ENCODE measurements at places on chromosomes 13 and 19.
A peak's percentile ranks its signal among the peaks of the same experiment; 100 is the strongest.

GRCh38 chr13:34108410-34108809, 290.5 kb downstream of the RFC3 start:
- DNase-seq, result peak; percentile 5

- DNase-seq, result no peak
These were observed 1.3 kb downstream of the SAFB start for GRCh38 chr19:5624018-5624663.

GRCh38 chr19:1837625-1838105, 10.6 kb downstream of the REXO1 start:
- no peak for DNase-seq

GRCh38 chr19:954672-955494, 29.0 kb downstream of the ARID3A start:
- no peak for DNase-seq

- peak; percentile 87 for DNase-seq
These were observed 76.2 kb upstream of the IRS2 start for GRCh38 chr13:109862627-109863026.

DNA sequence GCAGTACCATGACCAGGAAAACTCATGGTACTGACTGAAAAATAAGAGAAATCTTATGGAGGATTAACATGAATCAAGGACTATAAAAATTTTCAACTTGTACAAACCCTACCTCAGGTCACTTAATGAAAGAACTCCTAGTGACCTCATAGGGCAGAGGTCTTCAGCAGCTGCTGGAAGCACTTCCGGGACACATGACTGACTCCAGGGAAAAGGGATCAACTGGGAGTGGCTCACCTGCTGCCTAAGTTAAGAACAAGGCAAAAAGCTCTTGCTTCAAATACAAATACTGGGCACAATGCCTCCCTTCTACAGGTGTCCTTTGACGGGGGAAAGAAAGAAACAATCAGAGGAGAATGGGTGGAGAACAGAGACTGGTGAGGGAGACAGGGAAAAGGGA, 18.6 kb downstream of the DOCK9 start:
- peak; percentile 75 for DNase-seq

DNA sequence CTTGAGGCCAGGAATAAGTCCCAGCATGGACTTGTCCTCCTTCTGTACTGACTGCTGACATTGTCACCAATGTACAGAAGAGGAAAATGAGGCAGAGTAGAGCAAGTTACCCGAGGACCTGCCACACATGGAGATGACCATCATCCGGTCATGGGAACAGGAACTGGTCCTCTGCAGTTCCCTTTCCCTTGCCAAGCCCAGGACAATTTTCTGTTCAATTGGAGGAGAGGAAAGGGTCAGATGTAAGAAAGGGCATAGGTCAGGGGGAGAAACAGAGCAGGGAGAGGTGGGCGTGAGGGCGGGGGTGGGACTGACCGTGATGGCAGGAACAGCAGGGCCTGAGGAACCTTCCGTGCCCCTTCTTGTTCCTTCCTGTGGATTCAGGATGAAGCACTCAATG, 18.6 kb downstream of the PHLDB3 start:
- DNase-seq, result no peak

GRCh38 chr19:55275851-55276719, 3.8 kb downstream of the HSPBP1 start:
- no peak for DNase-seq

- no peak for DNase-seq
These were observed 39.5 kb upstream of the SMAD9 start for GRCh38 chr13:36959456-36960116.

DNA sequence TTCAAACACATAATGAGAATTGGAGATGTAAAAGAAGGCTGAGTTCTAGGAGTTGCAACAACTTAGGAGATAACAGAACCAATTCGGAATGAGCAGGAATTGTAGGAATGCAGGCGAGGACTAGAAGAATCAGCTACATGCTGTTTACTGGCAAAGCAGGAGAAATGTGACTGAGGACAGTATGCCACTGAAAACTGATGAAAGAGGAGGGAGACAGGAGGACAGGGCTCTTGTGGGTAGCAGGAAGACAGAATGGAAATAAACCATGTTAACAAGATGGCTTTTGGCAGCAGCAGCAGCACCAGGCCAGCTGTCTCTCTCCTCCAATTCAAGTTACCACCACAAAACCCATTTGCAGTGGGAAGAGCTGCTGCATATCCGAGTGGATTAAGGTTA, 91.0 kb upstream of the SLC15A1 start:
- DNase-seq, result no peak

DNA sequence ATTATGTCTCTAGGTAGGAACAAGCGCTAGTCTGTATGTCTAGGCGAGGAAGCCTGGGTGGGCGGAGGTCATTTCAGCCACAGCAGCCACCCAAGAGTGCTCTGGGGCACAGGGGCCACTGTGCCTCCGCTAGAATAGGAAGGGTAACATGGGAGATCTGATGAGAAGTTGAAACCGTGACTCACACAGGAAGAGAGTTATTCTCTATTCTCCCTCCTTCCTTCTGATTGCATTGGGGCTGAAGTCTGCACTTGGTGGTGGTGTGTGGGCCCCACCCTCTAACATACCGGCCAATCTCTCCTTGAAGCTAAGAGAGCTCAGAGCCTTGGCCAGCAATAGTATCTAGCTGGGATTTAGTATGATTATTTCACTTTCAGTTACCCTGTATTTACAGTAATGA, 20.3 kb upstream of the GGACT start:
- DNase-seq, result no peak

DNA sequence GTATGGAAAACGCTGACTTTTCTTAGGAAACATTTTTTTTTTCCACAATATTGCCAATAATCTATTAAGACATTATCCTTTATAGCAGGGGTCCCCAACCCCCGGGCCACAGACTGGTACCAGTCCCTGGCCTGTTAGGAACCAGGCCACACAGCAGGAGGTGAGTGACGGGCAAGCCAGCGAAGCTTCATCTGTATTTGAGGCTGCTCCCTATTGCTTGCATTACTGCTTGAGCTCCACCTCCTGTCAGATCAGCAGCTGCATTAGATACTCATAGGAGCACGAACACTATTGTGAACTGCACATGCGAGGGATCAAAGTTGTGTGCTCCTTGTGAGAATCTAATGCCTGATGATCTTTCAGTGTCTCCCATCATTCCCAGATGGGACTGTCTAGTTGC, 793.7 kb downstream of the SLITRK5 start:
- DNase-seq, result no peak

DNA sequence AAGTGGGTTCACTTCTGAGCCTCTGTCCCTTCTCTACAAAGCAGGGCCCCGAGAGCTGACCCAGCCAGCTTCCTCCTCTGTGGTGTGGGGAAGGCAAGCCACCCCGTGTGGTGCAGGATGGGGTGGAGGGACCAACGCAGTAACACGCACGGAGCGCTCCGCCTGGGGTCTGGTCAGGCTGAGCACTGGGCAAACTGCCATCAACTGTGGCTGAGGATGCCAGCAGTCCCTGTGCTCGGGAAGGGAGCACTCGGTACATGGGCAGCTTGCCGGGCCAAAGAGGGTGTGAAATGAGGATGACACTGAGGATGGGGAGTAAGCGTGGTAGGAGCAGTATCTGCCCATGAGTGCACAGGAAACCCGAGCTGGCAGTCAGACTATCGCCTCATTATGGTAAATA, 7.6 kb upstream of the GMIP start:
- DNase-seq, result no peak

DNA sequence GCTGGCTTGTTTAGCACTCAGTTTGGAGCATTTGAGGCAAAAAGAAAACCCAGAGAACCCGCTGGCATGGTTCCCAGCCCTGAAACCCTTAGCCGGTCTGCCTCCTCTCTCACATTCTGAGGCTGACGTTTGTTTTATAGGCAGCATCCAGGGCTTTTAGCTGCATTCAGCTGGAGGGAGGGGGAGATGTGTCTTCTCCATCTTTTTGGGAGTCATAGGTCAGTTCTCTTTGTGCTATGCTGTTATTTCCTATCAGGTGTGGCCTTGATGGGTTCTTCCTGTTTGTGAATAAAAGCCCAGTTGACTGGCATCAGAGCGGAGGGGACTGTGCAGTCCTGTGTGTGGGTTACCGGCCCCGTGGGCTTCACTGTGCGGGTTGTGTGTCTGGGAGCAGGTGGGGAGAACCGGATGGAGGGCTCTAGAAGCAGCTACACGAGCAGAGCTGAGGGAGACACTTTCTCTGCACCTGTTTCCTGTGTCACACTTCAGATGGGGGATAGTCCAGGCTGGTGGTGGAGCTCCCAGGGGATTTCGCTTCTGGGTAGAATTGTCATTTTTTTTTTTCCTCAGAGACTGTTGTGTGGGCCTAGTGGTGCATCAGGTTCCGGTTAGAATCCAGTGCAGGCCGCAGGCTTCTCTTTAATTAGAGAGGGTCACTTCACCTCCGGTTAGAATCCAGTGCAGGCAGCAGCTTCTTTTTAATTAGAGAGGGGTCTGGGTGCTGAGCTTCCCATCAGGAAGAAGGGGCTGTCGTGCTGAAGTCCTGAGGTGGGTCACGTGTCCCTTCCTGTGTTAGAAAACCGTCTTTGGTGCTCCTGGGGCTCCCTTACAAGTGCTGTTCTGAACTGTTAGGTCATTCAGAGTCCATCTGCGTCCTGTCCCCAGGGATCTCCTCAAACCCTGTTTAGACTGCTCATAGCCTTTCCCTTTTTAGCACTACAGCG, 69.6 kb downstream of the ARHGEF7 start:
- peak; percentile 37 for DNase-seq

DNA sequence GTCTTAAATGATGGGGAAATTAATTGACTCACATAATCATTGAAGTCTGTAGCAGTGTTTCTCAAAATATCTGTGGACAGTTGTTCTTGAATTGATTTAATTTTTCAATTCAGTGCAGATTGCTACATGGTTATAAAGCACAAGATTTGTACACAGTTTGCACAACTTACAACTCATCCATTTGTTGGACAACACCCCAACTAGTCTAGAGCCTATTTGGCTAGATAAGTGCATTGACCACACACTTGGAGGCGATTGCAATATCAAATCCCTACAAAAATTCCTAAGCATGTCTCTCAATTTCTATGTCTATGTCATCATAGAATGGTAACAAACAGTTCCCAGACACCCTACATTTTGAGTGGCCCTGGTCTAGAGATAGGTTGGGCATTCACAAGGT, 48.0 kb upstream of the IPO5 start:
- DNase-seq, result no peak

DNA sequence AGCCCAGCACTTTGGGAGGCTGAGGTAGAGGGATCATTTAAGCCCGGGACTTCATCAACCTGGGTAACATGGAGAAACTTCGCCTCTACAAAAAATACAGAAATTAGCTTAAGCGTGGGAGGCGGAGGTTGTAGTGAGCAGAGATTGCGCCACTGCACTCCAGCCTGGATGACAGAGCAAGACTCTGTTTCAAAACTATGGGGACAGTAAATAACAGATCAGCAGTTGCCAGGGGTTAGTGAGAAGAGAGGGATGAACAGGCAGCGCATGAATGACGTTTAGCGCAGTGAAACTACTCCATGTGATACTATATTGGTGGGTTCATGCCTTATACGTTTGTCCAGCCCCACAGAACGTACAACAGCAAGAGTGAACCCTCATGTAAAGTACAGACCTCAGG, 7.1 kb upstream of the ICAM3 start:
- no peak for DNase-seq

- no peak for DNase-seq
These were observed 9.9 kb downstream of the IRF2BP1 start for GRCh38 chr19:45876161-45876410.

DNA sequence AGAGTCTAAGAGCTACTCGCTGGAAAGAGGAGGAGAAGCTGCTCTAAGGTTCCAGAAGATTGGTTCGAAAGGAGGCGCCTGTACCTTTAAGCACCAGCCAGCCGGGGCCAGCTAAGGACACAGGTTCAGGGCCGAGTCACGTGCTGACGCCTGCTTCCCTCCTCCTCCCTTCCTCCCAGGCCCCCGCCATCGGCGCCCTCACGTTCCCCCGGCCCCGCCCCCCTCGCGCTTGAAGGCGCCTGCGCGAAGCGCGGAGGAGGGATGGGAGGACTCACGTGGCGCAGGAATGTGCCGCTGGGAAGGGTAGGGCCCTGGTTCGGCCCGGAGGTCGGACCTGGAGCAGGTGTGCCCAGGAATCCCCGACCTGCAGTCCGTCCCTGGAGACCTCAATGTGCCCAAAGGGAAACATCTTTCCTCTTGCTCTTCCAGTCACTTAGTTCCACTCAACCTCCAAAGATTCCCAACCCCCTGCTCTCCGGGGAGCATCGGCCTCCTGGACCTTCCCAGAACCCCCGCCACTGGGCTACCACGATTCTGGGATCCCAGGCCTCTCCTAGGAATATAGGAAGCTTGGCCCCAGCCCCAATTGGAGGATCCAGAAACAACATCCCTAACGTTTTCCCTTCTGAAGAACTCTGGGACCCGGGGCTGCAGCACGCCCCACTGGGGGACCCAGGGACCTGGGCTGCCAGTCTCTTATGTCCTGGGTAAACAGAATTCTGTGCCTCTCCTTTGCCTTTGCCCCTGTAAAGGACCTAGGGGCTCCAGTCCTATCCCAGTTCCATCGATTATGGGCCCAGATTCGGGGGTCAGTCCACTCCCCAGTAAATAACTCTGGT, 2.5 kb downstream of the DBP start:
- DNase-seq, result peak; percentile 93

GRCh38 chr19:715347-715746, 6.6 kb downstream of the PALM start:
- no peak for DNase-seq

GRCh38 chr19:29516821-29517395, 8.9 kb upstream of the VSTM2B start:
- DNase-seq, result no peak

GRCh38 chr13:78958006-78958405, 299.1 kb upstream of the OBI1 start:
- DNase-seq, result peak; percentile 28

GRCh38 chr13:24541127-24541475, 28.5 kb upstream of the PARP4 start:
- DNase-seq, result no peak

DNA sequence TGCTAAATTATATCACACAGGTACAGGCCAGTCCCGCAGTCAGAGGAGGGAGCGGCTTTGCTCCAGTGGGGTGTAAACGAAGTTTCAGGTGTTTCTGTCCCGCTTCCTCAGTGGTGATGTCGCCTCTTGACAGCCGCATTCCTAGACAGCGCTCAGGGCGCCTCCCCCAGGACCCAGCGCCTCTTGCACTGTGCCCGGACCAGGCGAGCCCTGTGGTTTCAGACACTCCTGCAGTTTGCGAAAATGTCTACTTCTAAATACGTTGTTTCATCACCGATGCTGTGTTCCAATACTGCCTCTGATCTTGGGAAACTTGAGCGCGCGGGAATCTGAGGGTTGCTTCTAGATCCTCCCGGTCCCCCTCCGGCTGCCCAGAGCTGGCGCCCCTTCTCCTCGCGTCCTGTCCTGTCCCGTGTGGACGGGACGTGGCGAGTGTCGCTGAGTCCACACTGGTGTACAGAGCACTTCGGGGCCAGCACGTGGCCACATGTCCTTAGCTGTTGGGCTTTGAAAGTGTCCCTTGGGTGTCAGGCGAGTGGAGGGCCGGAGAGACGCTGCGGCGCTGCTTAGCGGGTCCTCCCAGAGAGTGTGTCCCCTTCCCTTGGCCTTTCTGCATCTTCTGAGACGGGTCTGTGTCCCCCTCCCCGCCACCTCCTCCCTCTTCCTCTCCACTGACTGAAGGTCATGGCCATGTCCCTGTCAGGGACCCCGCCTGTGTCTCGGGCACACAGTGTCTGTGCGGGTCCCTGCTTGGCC, 14.6 kb upstream of the RPS15 start:
- no peak for DNase-seq

GRCh38 chr13:26460648-26461047, 96.8 kb upstream of the WASF3 start:
- DNase-seq, result peak; percentile 100

All from LHCN-M2 (cell line).